ELR (cell line): ENCODE measurements at places on chromosomes 3 and 15.

- no peak for DNase-seq
Measured at GRCh38 chr3:175149675-175150074, 290.5 kb downstream of the NAALADL2 start.

DNA sequence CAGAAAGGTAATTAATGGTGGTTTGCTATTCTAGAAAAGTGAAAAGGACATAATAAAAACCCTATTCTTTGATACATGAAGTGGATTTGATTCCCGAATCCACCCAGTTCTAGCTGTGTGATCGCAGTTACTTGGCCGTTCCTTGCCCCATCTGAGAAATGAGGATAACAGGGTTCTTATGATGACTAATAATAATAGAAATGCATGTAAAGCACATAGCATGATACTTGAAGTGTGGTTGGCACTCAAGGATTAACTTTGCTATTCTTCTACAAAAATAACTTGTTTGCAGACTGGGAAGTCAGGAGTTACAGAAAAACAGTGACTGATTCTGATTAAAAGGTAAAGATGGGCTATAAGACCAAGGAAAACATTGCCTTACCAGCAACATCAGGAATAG, 26.8 kb downstream of the PARL start:
- no peak for DNase-seq

DNA sequence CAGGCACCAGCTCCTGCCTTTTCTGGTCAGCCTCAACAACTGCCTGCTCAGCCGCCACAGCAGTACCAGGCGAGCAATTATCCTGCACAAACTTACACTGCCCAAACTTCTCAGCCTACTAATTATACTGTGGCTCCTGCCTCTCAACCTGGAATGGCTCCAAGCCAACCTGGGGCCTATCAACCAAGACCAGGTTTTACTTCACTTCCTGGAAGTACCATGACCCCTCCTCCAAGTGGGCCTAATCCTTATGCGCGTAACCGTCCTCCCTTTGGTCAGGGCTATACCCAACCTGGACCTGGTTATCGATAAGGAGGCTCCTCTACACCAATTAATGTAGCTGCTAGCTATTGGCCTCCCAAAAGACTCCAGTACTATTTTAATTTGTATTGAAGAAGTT, 38.9 kb downstream of the TFG start:
- no peak for DNase-seq

DNA sequence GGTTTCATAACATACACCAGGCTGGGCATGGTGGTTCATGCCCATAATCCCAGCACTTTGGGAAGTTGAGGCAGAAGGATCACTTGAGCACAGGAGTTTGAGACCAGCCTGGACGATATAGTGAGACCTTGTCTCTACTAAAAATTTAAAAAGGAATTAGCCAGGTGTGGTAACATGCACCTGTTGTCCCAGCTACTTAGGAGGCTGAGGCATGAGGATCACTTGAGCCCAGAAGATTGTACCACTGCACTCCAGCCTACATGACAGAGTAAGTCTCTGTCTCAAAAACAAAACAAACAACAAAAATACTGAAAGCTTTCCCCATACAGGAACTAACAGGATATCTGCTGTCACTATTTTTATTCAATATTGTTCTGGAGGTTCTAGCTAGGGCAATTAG, 20.9 kb downstream of the GREM1 start:
- DNase-seq, result peak; percentile 10

- no peak for DNase-seq
Measured at GRCh38 chr3:183309276-183309675, 56.2 kb downstream of the B3GNT5 start.

GRCh38 chr3:58043933-58044332, 35.7 kb downstream of the FLNB start:
- DNase-seq, result peak; percentile 37

- peak; percentile 67 for DNase-seq
Measured at GRCh38 chr15:66080717-66081398, 172.7 kb downstream of the MEGF11 start.

DNA sequence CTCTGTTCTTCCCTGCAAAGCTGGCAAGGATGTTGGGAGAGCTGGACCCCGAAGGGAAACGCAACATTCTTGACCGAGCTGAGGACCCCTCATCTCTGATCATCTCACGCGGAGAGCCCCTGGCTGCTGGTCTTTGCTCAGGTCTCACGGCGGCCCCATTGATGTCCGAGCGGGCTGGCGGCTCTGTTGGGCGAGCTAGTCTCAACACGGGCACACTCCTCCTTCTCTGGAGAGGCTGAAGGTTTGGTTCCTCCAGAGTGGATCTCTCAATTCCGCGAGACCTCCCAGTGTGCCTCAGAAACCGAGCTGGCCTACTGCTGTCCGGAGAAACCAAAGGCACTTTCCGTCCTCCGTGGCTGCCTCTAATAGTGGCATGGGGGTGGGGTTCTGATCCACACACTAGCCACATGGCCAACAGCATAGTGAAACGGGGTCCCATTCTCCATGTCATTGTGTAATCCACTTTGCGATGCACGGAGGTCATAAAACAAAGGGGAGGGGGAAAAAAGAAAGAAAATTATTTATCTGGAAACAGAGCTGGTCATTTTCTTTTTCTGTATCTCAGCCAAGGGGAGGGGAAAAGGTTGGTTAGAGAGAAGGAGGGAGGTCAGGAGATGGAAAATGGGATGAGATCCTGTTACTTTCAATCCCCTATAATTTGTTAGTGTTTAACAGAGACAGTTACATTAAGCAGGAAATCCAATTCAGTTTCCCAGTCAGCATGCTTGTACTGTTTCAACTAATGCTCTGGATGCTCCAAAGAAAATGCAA, 1.3 kb downstream of the CCDC80 start:
- DNase-seq, result no peak

DNA sequence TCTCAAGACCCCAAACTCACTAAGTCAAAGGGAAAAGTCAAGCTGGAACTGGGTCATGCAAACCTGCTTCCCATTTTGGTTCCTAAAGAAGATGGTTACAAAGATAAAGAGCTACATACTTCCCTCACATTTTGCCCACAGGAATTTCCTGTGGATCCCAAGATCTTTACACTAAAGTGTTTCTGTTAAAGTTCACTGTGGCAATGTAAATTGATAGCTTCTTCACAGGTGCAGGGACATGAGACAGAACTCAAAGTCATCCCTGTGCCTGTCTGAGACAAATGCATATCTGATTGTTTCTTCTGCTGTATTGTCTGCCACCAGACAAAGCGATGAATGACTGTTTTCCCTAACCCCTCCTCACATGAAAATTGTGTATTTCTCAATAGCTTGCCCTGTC, 567.8 kb downstream of the ZIC1 start:
- DNase-seq, result peak; percentile 12

- DNase-seq, result no peak
Measured at GRCh38 chr3:49053543-49053942, 24.3 kb upstream of the IMPDH2 start.

DNA sequence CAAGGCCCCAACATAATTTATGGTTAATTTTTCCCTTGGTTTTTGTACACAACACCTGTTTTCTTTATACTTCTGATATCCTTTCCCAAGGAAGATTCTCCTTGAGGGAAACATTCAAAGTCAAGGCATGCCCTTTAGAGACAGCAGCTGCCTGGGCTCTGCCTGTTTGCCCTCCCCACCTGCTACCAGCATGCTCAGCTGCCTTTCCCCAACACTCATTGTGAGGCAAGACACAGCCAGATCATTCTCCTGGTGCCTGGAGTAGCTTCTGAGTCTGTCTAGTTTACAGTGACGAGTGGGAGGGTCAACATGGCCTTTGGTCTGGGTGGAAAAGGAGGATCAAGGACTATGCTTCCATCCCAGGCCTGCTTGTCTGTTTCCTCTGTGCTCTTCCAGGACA, 132.5 kb downstream of the EPHB1 start:
- DNase-seq, result no peak
